ENCODE measurements at places on chromosomes 1 and 21.

GRCh38 chr1:30668546-30669327, 54.6 kb downstream of the MATN1 start:
- DNase-seq: no peak

- no peak for DNase-seq
Observed at GRCh38 chr21:15566703-15567102, 163.1 kb upstream of the USP25 start.

- no peak for DNase-seq
Observed at GRCh38 chr1:196029410-196029809, 578.8 kb downstream of the KCNT2 start.

GRCh38 chr1:178619042-178619927, 105.8 kb upstream of the RALGPS2 start:
- no peak for DNase-seq

DNA sequence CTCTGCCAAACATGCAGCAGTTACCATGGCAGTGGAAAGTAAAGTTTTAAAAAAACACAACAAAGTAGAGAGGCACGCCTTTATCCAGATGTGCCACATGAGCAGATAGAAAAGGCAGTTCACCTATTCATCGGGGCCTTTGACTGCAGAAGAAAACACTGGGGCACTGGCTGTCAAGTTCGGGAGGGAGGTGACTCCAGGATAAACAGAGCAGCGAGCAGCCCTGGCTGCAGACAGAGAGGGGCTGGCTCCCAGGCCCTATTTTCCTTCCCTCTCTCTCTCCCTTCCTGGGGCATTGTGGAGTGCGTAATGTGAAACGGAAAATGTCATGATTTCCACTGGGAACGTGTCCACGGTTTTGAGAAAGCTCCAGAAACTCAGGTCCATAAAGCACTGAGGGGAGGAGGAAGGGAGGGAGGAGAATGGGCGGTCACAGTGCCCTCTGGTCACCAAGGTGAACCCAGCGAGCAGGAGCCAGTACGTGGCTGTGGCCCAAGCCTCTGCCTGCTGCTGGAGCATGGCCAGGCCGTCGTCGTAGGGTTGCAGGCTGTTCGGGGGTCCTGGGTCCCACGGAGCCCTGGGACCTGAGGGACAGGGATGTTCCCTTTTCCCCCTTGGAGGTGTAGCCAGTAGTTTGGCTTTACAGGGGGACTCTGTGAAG, 114.7 kb upstream of the IRF2BP2 start:
- DNase-seq: no peak

Measured in activated naive CD8-positive, alpha-beta T cell treated with anti-CD3 and anti-CD28 coated beads, Interleukin-2, amount 50 U/mL, for 16 hours (primary cell).